ENCODE measurements at places on chromosomes 2 and 18.

DNA sequence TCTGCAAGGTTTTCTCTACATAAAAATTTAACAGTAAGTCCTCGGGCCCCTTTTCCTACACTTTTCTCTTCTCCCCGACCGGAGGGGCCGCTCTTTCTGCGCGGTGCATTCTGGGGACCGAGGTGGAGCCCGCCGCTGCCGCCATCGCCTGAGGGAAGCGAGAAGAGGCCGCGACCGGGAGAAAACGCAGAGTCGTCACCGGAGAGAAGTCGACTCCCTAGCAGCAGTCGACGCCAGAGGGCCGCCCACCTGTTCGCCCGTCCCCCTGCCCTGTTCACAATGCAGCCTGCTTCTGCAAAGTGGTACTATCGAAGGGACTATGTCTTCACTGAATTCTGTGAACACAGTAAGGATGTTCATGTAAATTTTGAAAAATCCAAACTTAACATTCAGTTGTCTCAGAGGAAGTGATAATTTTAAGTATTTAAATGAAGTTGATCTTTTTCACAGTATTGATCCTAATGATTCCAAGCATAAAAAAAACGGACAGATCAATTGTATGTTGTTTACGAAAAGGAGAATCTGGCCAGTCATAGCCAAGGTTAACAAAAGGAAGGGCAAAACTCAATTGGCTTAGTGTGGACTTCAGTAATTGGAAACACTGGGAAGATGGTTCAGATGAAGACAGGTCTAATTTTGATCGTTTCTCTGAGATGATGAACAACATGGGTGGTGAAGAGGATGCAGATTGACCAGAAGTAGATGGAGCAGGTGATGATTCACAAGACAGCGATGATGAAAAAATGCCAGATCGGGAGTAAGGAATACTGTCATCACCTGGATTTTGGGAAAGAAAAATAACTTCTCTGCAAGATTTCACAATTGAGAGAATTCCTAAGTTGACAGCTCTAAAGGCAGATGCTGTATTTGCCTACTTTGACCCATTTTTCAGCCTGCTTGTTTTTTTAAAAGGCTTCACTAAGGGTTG, 55.8 kb downstream of the ASXL2 start:
- no peaks in the 10 kb centered on the region for H3K36me3 ChIP-seq
- no peaks in the 10 kb centered on the region for H3K27me3 ChIP-seq
- H3K4me3 ChIP-seq: peak overlapping the region; percentile 27
- peaks cover 9% of the 10 kb centered on the region for H3K4me1 ChIP-seq
- DNase-seq: no peak

DNA sequence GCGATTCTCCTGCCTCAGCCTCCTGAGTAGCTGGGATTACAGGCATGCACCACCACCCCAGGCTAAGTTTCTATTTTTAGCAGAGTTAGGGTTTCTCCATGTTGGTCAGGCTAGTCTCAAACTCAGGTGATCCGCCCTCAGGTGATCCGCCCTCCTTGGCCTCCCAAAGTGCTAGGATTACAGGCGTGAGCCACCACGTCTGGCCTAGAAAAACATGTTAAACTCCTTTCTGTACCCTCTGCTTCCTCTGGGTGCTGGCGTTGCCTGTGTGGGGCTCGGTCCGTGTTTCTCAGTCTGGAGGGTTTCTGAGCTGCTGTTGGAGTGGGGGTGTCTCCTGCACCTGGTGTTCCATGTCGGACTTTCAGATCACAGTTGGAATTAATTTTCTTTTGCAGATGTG, 17.9 kb downstream of the LDLRAD4 start:
- no peak for DNase-seq
- H3K36me3 ChIP-seq: no peaks in the 10 kb centered on the region
- no peaks in the 10 kb centered on the region for H3K4me1 ChIP-seq
- no peaks in the 10 kb centered on the region for H3K27me3 ChIP-seq

- H3K4me1 ChIP-seq: no peaks in the 10 kb centered on the region
- no peak overlapping the region for H3K4me3 ChIP-seq
- no peaks in the 10 kb centered on the region for H3K27me3 ChIP-seq
- no peak for DNase-seq
- H3K27ac ChIP-seq: no peak overlapping the region
- no peaks in the 10 kb centered on the region for H3K36me3 ChIP-seq
Measured at GRCh38 chr2:7028846-7029245, 111.6 kb downstream of the RNF144A start.

GRCh38 chr2:241199286-241199685, 10.8 kb downstream of the ANO7 start:
- no peaks in the 10 kb centered on the region for H3K4me1 ChIP-seq
- DNase-seq: no peak
- no peak overlapping the region for H3K27ac ChIP-seq
- no peaks in the 10 kb centered on the region for H3K27me3 ChIP-seq
- H3K4me3 ChIP-seq: no peak overlapping the region

- peaks cover 16% of the 10 kb centered on the region for H3K36me3 ChIP-seq
- no peaks in the 10 kb centered on the region for H3K27me3 ChIP-seq
- DNase-seq: no peak
Measured at GRCh38 chr2:241125626-241126025, 23.5 kb upstream of the MTERF4 start.

DNA sequence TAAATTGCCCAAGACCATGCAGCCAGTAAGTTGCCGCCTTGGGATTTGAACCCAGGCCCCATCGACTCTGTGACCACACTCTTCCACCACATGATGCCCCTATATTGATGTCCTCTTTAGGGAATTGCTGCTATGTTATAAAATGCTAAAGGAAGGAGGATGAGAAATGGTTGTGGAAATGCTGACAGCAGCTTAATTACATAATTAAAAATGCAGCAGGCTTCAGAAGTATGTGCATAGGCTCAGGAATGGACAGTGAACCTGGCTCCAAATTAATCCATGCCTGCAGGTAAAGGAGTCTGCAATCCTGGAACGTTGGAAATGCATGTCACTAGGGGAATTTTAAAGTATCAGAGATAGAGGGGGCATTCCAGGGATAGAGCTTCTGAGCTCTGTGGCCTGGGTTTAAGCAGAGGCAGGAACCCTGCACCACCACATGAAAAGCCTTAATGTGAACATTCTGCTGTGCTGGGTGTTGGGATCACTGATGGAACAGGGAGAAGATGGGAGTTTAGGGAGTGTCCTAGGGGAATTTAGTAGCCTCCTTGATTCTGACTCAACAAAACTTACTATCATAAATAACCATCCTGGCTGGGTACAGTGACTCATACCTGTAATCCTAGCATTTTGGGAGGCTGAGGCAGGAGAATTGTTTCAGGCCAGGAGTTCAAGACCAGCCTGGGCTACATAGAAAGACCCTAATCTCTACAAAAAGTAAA, 76.1 kb upstream of the CCDC85A start:
- H3K27me3 ChIP-seq: no peaks in the 10 kb centered on the region
- H3K36me3 ChIP-seq: no peaks in the 10 kb centered on the region
- DNase-seq: no peak
- no peak overlapping the region for H3K27ac ChIP-seq
- no peaks in the 10 kb centered on the region for H3K4me1 ChIP-seq
- no peak overlapping the region for H3K4me3 ChIP-seq

DNA sequence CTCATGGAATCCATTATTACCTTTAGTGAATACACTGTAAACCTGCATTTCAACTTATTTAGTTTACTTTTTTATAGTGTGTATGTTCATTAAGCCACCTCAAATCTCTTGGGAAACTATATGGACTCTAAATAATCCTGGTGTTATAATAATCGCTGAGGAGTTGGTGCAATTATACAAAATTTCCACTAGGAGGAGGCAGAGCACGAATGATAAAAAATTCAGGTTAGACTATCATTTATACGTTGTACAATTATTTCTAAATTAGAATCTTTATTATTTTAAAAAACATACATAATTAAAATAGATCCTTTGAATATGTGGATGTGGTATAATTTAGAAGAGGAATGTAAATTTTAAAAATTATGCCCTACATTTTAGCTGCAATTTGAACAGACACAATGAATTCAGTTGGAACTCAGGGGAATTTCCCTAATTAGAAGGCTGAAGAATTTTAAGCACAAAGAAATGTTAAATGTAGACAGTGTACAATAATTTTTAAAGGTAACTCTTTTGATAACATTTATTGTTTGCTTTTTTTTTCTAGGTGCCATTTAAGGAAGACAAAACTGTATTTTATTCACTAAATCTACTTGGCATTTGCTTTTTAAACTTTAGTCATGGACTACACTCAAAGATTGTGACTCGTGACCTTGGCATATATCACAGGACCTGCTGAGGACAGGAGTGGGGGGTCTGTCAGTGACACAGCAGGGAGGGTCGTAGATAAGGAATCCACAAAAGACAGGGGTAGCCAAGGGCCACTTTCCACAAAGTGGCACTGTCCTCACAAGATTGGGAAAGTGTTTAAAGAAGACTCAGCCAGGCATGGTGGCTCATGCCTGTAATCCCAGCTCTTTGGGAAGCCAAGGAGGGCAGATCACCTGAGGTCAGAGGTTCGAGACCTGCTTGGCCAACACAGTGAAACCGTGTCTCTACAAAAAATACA, 45.5 kb downstream of the RAB12 start:
- H3K4me3 ChIP-seq: no peak overlapping the region
- H3K27ac ChIP-seq: no peak overlapping the region
- no peak for DNase-seq

DNA sequence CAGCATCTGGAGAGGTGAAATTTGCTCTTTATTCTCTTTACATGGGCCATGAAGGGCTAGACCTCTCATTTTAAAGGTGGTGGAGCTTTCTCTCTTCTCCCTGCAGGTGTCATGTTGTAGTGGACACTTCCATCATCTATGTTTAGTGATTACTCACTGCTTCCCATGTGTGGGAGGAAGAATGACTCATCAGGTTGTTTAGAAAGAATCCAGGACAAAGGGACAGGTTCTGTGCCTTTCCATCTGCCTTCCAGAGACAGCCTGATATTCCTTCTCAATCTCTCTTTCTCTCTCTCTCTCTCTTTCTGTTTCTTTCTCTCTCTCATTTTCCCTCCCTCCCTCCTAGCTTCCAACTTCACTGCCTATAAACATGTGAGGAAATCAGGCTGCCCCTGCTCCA, 38.7 kb downstream of the SCG2 start:
- H3K27me3 ChIP-seq: no peaks in the 10 kb centered on the region
- H3K4me1 ChIP-seq: no peaks in the 10 kb centered on the region
- H3K36me3 ChIP-seq: no peaks in the 10 kb centered on the region
- no peak overlapping the region for H3K4me3 ChIP-seq

- no peak for DNase-seq
- H3K27me3 ChIP-seq: no peaks in the 10 kb centered on the region
- H3K36me3 ChIP-seq: no peaks in the 10 kb centered on the region
- no peak overlapping the region for H3K27ac ChIP-seq
- H3K4me1 ChIP-seq: no peaks in the 10 kb centered on the region
Measured at GRCh38 chr2:64455545-64455944, 1.6 kb downstream of the LGALSL start.

- H3K36me3 ChIP-seq: peaks cover 5% of the 10 kb centered on the region
- no peak overlapping the region for H3K4me3 ChIP-seq
- no peaks in the 10 kb centered on the region for H3K4me1 ChIP-seq
- DNase-seq: no peak
Measured at GRCh38 chr2:241645056-241645914, 7.8 kb downstream of the ATG4B start.

DNA sequence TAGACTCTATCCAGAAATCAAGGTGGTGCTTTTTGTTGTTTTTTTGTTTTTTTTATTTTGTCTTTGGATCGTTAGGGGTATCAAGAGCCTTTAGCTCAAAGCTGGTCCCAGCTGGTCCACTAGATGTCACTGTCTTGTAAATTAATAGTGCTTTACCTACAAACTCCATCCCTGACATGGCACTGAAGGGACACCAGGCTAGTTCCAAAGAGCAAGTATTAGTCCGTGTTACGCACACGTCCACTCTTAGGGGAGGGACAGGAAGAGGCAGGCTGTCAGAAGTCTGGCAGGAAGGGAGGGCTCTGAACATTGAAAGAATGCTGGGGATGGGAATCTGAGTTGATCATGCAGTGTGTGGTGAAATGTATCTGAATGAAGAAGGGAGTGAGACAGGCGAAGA, 85.9 kb upstream of the CCBE1 start:
- peak; percentile 9 for DNase-seq
- no peaks in the 10 kb centered on the region for H3K36me3 ChIP-seq
- no peak overlapping the region for H3K4me3 ChIP-seq
- no peaks in the 10 kb centered on the region for H3K4me1 ChIP-seq
- no peaks in the 10 kb centered on the region for H3K27me3 ChIP-seq
- H3K27ac ChIP-seq: no peak overlapping the region

- peaks cover 9% of the 10 kb centered on the region for H3K4me1 ChIP-seq
- DNase-seq: no peak
- peak overlapping the region; percentile 84 for H3K27ac ChIP-seq
- no peaks in the 10 kb centered on the region for H3K36me3 ChIP-seq
- no peaks in the 10 kb centered on the region for H3K27me3 ChIP-seq
Measured at GRCh38 chr18:55323051-55323994, 264.7 kb downstream of the TCF4 start.

DNA sequence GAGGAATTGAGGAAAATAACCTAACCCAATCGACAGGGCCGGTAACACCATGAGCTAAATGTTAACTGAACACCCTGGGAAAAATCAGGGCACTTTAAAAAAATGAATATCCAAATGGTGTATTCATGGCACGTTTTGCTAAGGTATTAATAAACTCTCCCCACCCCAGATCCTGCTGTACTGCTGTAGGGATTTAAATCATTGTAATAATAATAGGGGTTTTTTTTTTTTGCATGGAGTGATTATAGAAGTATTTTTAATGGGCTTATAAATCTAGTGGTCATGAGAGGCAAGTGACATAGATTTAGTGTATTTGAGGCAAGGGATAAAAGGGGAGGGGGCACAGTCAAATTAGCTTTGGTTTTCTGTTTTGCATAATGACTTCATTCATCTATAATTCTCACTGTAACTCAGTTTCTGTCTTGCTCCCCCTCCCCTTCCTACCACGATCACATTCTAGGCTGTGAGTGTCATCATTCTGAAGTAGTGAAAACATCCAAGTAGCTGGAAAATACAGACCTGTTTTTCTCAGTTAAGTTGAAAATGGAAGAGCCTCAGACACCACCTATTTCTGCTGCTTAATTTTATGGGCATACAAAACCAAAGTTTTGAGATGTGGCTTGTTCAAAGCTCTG, 18.2 kb upstream of the MGAT5 start:
- H3K36me3 ChIP-seq: peaks cover 3% of the 10 kb centered on the region
- H3K4me3 ChIP-seq: peak overlapping the region; percentile 20
- H3K4me1 ChIP-seq: peaks cover 54% of the 10 kb centered on the region
- no peak for DNase-seq
- H3K27ac ChIP-seq: peak overlapping the region; percentile 17
